Non-pigmented ciliary epithelial cell (primary cell): ENCODE measurements at places on chromosomes 7 and 10.

- no peak for DNase-seq
Measured at GRCh38 chr10:125494651-125495239, 188.2 kb downstream of the TEX36 start.

DNA sequence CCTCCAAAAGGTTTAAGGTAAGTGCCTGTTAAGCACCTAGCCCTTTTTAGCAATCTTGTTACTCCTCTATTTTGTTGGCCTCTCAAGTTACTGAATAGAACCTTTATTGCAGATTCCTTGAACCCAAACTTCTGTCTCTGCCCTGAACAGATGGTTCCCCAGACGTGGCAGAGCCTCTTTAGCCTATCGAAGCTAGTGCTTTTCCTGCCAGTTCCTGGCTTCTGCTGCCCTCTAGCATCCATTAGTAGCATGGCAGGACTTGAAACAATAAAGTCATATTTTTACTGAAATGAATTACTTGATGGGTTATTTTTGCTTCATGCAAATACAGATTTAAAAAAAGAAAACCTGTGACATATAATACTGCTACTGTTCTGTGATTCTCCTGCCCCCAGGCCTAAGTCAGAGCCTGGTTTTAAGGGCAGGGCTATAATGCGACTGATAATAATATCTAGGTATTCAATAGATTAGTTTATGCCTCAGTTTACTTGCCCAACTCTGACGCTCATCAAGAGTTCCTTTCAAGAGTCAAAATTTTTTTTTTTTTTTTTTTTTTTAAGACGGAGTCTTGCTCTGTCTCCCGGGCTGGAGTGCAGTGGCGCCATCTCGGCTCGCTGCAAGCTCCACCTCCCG, 84.3 kb upstream of the PHF14 start:
- DNase-seq: peak; percentile 4

GRCh38 chr7:55162476-55162875, 143.7 kb downstream of the EGFR start:
- DNase-seq: no peak

- no peak for DNase-seq
Measured at GRCh38 chr7:81469869-81470723, 299.8 kb downstream of the HGF start.

DNA sequence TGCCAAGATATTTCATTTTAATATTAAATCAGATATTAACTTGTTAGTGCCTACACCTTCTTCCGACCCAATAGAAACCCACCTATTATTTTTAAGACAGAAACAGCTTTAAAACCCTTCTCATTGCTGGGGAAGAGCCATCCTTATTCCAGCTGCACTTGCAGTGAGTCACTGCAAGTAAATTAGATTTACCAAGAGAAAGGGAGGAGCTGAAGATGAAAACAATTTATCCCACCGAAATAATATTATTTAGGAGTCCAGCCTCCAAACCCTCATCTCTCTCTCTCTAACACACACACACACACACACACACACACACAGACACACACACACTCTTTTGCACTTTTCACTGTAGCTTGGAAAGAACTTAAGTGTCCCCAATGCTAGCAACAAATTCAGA, 26.9 kb downstream of the TWIST1 start:
- DNase-seq: no peak

DNA sequence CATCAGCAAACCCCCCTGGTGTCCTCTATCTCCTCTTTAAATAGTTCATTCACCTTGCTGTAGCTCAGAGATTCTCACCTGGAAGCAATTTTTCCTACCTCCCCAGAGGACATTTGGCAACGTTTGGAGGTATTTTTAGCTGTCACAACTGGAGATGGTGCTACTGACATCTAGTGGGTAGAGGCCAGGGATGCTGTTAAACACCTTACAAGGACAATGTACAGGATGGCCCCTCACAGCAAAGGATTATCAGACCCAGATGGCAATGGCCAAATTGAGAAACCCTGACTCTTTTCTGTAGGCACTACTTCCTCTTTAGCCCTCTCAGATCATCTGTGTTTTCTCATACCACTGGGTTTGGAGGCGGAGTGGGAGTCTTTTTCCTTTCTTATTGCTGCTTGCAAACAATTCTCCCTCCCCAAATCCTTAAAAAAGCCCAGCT, 13.2 kb upstream of the TRA2A start:
- DNase-seq: no peak

GRCh38 chr10:107576746-107577145, 412.2 kb upstream of the SORCS1 start:
- DNase-seq: no peak

DNA sequence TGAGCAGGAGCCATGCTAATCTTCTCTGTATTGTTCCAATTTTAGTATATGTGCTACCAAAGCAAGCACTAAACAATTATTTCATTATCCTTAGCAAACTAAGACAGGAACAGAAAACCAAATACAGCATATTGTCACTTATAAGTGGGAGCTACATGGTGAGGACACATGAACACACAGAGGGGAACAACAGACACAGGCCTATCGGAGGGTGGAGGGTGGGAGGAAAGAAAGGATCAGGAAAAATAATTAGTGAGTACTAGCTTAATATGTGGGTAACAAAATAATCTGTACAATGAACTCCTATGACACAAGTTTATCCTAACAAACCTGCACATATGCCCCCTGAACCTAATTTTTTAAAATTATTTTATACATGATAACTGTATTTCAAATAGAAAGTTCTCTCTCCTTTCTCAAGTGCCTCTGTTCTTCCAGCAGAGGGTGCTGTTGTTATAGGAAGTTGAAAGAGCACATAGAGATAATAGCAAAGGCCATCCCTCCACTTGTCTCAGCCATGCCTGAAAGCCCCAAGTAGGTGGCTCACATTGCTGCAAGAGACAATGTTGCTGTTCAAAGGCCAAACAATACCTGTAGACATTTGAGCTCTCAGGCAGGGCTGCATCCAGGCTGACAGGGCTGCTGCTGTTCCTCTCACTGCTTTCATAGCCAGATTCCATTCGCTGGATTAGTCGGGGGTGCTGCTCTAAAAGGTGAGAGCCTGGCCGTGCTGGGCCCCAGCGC, 33.4 kb upstream of the PPP3CB start:
- DNase-seq: no peak

- DNase-seq: no peak
Measured at GRCh38 chr10:14296065-14296709, 34.5 kb downstream of the FRMD4A start.

DNA sequence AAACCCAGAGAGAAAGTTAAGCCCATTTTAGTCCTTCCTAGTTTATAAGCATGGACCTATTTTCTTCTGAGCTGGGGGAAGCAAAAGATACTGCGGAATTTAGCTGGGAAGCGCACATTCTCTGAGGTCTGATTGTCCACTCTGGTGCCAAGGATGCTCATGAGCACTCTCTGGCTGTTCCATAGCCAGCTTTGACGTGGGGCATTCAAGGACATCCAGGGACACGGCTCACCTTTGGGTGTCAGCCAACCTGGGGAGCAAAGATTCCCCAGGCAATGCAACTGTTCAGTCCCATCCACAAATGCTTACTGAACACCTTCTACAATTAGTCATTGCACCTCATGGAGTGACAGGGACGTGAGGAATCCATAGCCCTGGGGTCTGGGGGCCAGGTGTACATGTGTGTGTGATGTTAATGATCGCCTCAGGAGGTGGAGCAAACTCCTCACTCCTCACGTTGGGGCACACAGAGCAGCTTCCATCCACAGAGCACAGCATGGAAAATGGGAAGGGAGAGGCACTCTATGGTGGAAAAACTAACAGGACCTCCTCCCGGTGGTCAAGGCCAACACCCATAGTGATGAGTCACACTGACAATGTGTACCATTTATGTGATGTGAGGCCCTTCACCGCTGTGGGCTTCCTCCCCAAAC, 67.5 kb upstream of the IGFBP3 start:
- no peak for DNase-seq

DNA sequence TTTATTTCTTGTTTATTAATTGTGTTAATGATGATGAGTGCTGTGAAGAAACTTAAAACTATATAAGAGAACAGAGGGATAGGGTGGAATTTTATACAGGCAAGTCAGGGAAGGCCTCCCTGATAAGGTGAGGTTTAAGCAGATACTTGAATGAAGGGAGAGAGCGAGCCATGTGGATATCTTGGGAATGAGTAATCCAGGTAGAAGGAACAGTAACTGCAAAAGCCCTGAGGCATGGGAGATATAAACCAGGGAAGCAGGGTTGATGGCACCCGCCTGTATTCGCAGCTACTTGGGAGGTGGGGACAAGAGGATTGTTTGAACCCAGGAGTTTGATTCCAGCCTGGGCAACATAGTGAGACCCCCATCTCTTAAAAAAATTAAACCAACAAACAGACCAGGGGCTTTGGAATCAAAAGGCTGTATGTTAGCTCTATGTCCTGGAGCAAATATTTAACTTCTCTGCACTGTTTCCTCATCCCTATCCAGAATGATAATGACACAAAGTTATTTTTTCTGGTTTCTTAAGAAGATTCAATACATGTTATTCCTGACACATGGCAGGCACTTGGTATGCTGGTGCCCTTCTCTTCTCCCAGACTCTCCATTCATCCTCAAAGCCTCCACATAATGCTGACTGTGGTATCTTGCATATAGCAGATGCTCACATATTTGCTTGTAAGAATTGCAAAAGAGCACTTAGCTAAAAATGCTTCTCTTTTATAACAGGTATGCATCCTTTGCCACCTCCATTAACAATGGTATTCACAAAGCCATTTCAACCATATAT, 169.3 kb downstream of the CHN2 start:
- DNase-seq: no peak

- no peak for DNase-seq
Measured at GRCh38 chr10:112601214-112602090, 154.4 kb downstream of the VTI1A start.

DNA sequence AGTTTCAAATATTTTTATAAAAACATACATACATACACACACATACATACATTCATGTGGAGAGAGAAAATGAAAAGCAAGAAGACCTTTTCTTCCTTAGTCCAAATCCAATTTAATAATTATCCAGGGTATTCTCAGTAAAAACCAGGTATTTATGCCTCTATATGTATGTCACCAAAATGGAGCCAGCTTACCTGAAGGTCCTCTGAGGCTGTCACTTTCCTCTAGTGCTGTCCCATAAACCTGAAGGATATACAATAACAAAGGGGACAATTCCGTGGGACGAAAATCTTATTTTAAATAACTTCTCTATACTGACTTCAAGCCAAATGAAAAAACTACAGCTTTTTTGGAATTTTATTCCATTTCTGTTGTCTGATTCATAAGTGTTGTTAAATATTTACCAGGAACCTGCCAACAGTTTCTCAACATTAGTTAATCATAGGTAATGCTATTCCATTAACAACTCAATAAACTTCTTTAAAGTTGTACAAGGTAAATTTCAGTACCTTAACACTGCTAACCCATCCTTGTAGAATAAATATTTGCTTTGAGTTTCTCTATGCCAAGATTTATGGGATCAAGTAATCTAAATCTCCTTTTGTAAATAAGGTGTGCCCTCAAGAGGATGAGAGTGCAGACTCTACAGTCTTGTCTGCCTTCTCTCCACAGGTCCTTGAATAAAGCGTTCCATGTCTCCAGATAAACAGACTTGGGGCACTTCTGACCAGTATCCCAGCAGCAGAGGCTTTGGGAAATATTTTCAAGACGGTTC, 260.3 kb downstream of the AHR start:
- DNase-seq: no peak

- no peak for DNase-seq
Measured at GRCh38 chr10:114045136-114046086, 1.7 kb downstream of the ADRB1 start.

DNA sequence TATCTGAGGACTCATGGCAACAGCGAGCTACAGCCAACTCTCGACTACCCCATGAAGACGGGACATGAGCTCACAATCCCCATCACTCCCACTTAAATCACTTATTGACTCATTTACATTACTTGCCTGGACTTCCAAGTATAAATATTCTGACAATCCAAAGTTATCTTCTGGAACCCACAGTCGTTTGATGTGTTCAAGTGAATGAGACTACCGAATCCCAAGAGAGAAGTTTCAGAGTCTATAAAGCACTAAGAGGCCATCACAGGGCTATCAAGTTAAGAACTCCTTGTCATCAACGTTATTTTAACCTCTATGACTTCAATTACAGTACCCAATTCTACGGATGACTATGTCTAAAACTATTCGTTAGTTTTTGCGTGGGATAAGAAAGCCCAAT, 11.5 kb upstream of the ANAPC16 start:
- no peak for DNase-seq

GRCh38 chr7:55387062-55387965, 22.2 kb downstream of the LANCL2 start:
- no peak for DNase-seq

DNA sequence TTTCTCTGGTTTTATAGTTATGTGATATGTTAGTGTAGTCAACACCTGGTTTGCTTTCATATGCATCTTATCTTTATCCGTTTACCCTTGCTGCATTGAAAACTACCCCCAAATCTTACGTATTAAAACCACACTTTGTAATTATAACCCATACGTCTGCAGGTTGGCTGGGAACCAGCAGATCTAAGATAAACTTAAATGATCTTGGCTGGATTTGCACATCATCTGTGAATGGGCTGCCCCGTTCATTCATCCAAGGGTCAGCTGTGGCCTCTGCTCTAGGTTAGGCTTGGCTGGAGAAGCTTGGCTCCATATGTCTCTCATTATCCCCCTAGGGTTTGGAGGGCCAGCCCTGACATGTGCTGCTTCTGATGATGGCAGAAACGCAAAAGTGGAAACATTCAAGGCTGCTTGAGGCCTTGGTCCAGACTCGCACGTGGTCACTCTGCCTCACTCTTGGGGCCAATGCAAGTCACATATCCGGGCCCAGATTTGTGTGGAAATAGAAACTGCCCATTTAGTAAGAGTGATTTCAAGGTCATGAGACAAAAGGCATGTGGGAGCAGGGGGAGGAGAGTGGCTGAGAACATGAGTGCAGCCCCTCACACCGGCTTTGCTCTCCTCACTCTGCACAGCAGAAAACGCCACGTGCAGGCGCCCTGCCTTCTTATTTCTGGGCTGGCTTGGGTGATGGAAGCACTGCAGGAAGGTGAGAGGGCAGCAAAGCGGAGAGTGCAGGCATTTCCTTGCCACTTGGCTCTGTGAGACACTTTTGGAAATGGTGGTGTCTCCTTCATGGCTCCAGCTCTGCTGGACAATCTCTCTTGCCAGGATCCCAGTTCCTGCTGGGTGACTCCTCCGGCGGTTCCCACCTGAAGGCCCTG, 553.8 kb downstream of the GLRX3 start:
- no peak for DNase-seq

- DNase-seq: no peak
Measured at GRCh38 chr10:20207653-20208052, 391.4 kb downstream of the PLXDC2 start.

DNA sequence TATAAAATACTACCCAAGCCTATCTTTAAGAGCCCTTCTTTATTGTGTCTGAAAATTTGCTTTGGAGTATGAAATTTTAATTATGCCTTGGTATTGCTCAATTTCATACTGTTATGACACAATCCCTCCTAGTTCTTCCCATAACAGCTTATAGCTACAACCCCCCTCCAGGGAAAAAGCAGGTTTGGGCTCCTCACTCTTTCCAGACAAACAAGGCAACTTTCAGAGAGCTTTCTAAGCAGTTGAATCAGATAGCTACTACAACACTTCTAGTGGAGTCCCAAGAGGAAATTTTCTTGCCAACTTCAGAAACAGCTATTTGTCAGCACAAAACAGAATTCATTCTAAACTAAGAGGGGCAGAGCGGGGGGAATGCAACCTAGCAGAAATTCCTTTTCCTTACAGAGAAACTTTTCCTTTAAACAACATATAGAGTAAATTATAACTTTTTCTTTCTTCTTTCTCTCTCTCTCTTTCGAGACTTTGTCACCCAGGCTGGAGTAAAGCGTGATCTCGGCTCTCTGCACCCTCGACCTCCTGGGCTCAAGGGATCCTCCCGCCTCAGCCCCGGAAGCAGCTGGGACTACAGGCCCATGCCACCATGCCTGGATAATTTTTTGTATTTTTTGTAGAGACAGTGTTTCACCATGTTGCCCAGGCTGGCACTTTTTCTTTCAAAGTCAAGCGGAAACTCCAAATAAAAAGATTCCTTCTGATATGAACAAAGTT, 26.0 kb upstream of the JMJD1C start:
- DNase-seq: peak; percentile 30
